AG04450 (cell line): ENCODE measurements at places on chromosomes 12 and 14.

- no peak for DNase-seq
Observed at GRCh38 chr12:97941686-97942354, 479.2 kb downstream of the RMST start.

DNA sequence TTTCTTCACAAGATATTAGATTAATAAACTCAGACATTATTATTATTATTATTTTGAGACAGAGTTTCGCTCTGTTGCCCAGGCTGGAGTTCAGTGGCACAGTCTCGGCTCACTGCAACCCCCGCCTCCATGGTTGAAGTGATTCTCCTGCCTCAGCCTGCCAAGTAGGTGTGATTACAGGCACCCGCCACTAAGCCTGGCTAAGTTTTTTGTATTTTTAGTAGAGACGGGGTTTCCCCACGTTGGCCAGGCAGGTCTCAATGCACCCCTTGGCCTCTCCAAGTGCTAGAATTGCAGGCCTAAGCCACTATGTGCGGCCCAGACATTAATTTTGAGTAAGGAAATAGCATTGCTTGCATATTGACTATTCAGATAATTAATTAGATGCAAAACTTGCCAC, 554.9 kb upstream of the LRFN5 start:
- DNase-seq: no peak

- no peak for DNase-seq
Observed at GRCh38 chr14:91015435-91015834, 45.0 kb downstream of the RPS6KA5 start.

GRCh38 chr12:11650286-11651281, 1.1 kb downstream of the ETV6 start:
- DNase-seq: no peak

GRCh38 chr12:60185060-60185459, 589.2 kb downstream of the SLC16A7 start:
- no peak for DNase-seq

- no peak for DNase-seq
Observed at GRCh38 chr14:98101323-98101722, 1170.7 kb downstream of the BCL11B start.

DNA sequence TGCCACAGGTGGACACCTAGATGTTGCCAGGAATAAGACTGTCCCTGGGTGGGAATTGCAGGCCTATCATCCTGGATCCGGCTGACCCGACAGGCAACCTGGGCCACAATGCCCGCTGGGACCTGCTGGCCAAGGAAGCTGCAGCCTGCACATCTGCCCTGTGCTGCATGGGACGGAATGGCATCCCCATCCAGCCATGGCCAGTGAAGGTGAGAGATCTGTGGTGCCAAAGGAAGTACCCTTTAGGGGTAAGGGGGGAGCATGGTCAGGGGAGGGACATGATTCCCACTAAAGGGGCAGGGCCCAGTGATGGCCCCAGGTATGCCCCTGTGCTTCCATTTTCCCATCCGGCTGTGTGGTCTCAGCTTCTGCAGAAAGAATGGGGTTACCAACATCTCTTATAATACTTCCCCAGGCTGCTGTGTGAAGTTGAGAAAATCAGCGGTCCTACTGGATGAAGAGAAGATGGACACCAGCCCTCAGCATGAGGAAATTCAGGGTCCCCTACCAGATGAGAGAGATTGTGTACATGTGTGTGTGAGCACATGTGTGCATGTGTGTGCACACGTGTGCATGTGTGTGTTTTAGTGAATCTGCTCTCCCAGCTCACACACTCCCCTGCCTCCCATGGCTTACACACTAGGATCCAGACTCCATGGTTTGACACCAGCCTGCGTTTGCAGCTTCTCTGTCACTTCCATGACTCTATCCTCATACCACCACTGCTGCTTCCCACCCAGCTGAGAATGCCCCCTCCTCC, 8.6 kb upstream of the OAS2 start:
- no peak for DNase-seq

GRCh38 chr12:82708061-82708879, 21.6 kb downstream of the TMTC2 start:
- DNase-seq: no peak

GRCh38 chr14:64253672-64254071, 40.5 kb downstream of the ESR2 start:
- DNase-seq: peak; percentile 66

DNA sequence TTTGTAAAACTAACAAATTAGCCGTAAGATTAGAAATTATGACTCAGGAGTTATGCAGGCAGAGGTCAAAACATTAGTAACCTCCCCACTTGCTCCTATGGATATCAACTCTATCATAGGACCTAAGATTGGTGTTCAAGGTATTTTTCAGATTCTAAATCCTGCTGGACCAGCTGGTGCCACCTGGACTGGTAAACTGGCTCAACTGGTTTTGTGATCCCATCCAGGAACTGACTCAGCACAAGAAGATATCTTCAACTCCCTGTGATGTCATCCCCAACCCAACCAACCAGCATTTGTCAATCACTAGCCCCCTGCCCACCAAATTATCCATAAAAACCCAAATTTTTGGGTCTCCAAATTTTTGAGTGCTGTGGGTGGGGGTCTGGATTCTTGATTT, 98.1 kb upstream of the OR4E1 start:
- no peak for DNase-seq

- DNase-seq: no peak
Observed at GRCh38 chr12:85260896-85261295, 19.1 kb upstream of the ALX1 start.

DNA sequence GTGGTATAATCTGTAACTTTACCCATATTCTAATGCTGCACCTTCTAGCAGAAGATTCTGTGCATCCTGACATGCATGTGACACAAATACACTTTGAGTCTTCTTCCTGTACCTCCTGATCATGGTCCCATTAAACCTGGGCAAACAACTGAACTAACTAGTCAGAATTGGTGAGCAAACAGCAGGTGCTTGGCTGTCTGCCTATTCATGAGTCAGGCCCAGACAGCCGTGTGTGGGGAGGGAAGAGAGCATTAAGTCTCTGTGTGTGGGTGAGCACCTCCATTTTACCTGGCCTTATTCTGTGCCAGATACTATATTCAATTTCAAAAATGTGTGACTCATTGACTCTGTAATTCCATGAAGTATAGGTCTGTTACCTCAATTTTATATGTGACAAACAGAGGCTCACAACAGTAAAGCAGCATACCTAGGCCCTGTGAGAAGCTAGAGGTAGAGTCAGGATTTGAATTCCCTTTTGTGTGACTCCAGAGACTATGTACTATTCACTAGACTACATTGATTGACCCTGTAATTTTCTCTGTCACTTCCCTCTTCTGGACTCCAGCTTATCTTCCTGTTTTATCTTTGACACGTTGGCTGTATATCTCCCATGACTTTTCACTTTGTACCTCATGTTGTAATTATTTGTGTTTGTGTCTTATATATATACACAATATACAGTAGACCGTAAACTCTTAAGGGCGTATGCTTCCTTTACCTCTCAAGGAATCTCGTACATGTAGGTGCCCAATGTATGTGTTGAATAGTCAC, 32.2 kb downstream of the SUSD6 start:
- DNase-seq: no peak

- no peak for DNase-seq
Observed at GRCh38 chr12:113519464-113520307, 48.0 kb upstream of the LHX5 start.

GRCh38 chr14:56709201-56709600, 101.1 kb downstream of the OTX2 start:
- DNase-seq: no peak

- DNase-seq: no peak
Observed at GRCh38 chr14:94880876-94881275, 111.0 kb upstream of the GSC start.

- no peak for DNase-seq
Observed at GRCh38 chr12:87231818-87232217, 797.4 kb downstream of the C12orf50 start.

GRCh38 chr14:89911010-89911919, 43.3 kb downstream of the EFCAB11 start:
- no peak for DNase-seq

- no peak for DNase-seq
Observed at GRCh38 chr12:57629897-57630471, 3.0 kb downstream of the B4GALNT1 start.

DNA sequence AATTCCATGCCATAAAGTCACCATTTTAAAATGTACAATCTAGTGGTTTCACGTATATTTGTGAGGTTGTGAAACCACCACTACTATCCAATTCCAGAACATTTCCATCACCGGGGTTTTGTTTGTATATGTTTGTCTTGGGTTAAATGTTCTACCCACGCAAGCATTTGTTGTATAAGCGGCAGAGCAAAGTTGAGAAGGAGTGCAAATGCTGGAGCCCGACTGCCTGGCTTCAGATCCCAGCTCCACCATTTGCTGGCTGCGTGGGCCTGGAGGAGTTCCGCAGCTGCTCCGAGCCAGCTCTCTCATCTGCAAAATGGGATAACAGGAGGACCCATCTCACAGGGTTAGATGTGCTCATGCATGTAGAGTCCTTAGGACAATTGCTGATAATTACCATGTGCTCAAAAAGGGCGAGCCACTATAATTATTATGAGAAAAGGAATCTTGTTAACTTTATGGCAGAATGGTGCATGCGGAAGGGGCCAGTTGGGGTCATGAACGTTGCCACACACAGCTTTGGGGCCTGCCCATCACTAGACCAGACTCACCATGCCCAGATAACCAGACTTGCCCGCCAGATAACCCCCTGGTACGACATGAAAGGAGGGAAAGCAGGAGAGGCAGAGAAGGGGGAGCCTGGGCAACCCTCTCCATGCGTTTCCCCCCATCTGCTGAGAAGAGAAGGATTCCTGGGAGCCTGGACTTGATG, 6.4 kb downstream of the ACTN1 start:
- peak; percentile 88 for DNase-seq

DNA sequence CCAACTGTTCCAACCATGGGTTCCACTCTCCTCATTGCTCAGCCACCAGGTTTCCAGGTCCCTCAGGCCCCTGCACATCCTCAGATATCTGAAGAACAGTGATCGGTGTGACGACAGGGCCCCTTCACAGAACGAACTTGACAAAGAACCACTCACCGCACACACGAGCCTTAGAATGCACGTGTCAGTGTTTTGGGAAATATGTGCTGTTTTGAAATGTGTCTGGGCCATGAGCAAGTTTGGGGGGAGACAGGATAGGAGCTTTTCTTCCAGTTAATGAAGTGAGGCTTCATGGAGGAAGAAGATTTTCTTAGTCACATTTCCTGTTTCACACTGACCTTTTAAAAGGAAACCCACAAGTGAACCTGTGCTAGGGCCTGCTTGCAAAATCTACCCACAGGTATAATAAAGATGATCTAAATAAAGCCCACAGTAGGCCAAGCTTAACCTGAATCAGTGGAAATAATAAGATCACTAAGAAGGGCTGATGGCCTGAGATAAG, 58.6 kb downstream of the ZFP36L1 start:
- no peak for DNase-seq

GRCh38 chr12:9883175-9883574, 1.9 kb downstream of the KLRF2 start:
- no peak for DNase-seq

DNA sequence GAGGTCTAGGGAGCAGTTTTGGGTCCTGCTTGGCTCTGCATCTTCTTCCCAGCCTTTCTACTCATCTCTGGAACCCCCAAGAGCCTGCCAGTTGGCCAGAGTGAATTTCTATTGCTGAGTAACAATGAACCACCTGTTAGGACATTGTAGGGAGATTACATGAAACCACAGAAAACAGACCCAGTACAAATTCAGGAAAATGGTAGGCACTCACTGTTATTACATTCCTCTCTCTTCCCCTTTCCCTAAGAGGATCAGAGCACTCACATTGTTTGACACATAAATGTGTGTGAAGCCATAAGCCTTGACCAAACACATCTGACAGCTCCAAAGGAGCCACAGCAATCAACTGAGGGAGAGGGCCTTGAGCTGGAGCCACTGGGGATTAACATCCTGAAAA, 216.1 kb downstream of the TMEM132D start:
- no peak for DNase-seq

GRCh38 chr14:92973261-92973797, 50.4 kb downstream of the CHGA start:
- no peak for DNase-seq

DNA sequence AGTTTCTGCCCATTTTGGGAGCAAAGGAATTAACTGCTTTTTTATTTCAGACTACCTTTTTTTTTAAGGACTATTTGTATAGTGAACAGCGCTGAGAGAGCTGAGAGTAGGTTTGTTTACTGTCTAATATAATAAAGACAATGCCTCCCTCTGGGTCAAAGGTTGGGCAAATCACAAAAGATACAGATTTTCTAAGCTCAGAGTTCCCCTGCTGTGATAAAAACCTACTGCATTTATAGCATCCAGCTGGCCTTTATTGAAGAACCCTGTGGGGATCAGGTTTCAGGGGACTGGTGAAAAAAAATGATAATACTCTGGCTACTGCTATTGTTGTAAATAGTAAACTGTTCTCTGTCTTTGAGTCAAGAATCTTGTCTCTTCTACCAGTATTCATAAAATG, 28.7 kb downstream of the CCDC59 start:
- DNase-seq: no peak

GRCh38 chr12:98939926-98940325, 294.8 kb downstream of the APAF1 start:
- no peak for DNase-seq

DNA sequence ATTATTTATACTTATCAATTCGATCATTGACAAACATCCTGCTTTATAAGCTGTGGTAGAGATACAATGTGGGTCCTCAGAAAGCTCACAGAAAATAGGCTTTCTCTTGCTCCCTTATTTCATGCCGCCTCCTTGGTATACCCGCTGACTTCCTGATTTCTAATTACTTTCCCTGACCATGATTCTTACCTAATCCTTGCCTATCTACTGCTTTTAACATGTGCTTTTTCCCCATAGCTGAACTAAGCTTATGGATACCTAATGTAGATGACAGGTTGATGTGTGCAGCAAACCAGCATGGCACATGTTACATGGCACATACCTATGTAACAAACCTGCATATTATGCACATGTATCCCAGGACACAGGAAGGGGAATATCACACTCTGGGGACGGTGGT, 65.1 kb downstream of the ITPR2 start:
- DNase-seq: no peak

- DNase-seq: no peak
Observed at GRCh38 chr12:123533672-123534643, at the start of gene RILPL1. RILPL1 (minus strand) TSS chr12:123533719; CDS start chr12:123533482, 237 bp downstream.
